ENCODE measurements at places on chromosomes 12 and 14.
A peak's percentile ranks its signal among the peaks of the same experiment; 100 is the strongest.

GRCh38 chr12:122021193-122021821 lies 377 bp upstream of the BCL7A start:
- no peak overlapping the region for H3K27ac ChIP-seq
- H3K27me3 ChIP-seq, result peaks cover 20% of the 10 kb centered on the region
- peak; percentile 25 for DNase-seq
- peak overlapping the region; percentile 82 for H3K4me3 ChIP-seq
- peaks cover 13% of the 10 kb centered on the region for H3K4me1 ChIP-seq

- H3K27me3 ChIP-seq, result no peaks in the 10 kb centered on the region
- no peak for DNase-seq
- no peaks in the 10 kb centered on the region for H3K4me1 ChIP-seq
- H3K4me3 ChIP-seq, result no peak overlapping the region
These were observed 47.8 kb downstream of the SLC41A2 start for GRCh38 chr12:104910196-104910840.

- no peak for DNase-seq
- no peak overlapping the region for H3K27ac ChIP-seq
- no peak overlapping the region for H3K4me3 ChIP-seq
- H3K27me3 ChIP-seq, result no peaks in the 10 kb centered on the region
- H3K4me1 ChIP-seq, result no peaks in the 10 kb centered on the region
These were observed 206.8 kb downstream of the NUAK1 start for GRCh38 chr12:105931762-105932570.

- H3K27ac ChIP-seq, result no peak overlapping the region
- DNase-seq, result no peak
- H3K4me1 ChIP-seq, result peaks cover 25% of the 10 kb centered on the region
- H3K4me3 ChIP-seq, result no peak overlapping the region
- no peaks in the 10 kb centered on the region for H3K27me3 ChIP-seq
These were observed 206.0 kb upstream of the PLEKHG7 start for GRCh38 chr12:92496790-92497189.

DNA sequence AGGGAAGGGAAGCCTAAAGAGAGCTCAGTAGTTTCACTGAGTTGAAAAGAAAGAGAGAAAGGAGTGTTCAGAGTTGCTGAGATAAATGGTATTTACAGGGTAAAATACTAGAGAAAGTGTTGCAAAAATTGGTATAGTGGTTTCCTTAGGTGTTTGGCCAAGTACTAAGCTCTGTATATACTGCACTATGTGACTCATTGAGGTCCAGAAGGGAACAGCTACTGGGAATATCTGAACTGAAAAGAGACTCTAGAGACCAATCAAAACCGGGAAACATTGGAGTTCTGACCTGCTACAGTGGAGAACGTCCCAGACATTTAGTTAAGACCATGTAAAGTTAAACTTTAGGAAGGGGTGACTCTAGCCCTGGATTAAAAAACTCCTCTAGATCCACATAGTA lies 42.7 kb upstream of the ALX1 start:
- H3K27ac ChIP-seq, result no peak overlapping the region
- no peaks in the 10 kb centered on the region for H3K4me1 ChIP-seq
- no peak overlapping the region for H3K4me3 ChIP-seq
- DNase-seq, result no peak

GRCh38 chr14:99078426-99078825 lies 193.6 kb downstream of the BCL11B start:
- no peaks in the 10 kb centered on the region for H3K27me3 ChIP-seq
- no peak overlapping the region for H3K27ac ChIP-seq

- H3K4me1 ChIP-seq, result no peaks in the 10 kb centered on the region
- no peak overlapping the region for H3K4me3 ChIP-seq
- no peak for DNase-seq
- no peaks in the 10 kb centered on the region for H3K27me3 ChIP-seq
These were observed 780.2 kb upstream of the TBX3 start for GRCh38 chr12:115464111-115464581.

GRCh38 chr14:102479777-102480176 lies 29.8 kb downstream of the ANKRD9 start:
- DNase-seq, result no peak
- no peaks in the 10 kb centered on the region for H3K27me3 ChIP-seq
- H3K4me1 ChIP-seq, result no peaks in the 10 kb centered on the region
- no peak overlapping the region for H3K27ac ChIP-seq
- H3K36me3 ChIP-seq, result peaks cover 4% of the 10 kb centered on the region

DNA sequence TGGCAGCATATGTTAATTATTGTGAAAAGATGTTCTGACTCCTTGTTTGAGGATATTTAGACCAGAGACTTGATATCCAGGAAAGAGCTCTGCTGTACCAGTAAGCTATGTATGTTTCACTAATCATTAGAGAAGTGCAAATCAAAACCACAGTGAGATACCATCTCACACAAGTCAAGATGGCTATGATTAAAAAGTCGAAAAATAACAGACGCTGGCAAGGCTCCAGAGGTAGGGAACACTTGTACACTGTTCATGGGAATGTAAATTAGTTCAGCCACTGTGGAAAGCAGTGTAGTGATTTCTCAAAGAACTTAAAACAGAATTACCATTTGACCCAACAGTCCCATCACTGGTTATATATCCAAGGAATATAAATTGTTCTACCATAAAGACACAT lies 171.6 kb downstream of the DPY19L2 start:
- no peak overlapping the region for H3K27ac ChIP-seq
- H3K27me3 ChIP-seq, result no peaks in the 10 kb centered on the region
- H3K36me3 ChIP-seq, result no peaks in the 10 kb centered on the region
- no peaks in the 10 kb centered on the region for H3K4me1 ChIP-seq
- no peak for DNase-seq

DNA sequence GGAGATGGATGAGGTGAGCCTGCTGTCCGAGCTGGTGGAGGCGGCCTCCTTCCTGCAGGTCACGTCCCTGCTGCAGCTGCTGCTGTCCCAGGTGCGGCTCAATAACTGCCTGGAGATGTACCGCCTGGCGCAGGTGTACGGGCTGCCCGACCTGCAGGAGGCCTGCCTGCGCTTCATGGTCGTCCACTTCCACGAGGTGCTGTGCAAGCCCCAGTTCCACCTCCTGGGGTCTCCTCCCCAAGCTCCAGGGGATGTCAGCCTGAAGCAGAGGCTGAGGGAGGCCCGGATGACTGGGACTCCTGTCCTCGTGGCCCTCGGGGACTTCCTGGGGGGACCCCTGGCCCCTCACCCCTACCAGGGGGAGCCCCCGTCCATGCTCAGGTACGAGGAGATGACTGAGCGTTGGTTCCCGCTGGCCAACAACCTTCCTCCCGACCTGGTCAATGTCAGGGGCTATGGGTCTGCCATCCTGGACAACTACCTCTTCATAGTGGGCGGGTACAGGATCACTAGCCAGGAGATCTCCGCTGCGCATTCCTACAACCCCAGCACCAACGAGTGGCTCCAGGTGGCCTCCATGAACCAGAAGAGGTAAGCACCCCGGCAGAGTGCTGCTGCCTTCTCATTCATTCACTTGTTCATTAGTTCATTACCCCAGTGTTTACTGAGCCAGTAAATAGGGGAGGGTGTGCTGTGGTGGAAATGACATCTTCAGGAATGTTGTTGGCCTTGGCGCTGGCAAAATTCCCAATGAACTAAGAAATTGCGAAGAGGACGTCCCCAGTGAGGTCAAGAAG lies 774 bp upstream of the MANSC4 start:
- H3K4me3 ChIP-seq, result peak overlapping the region; percentile 82
- H3K27me3 ChIP-seq, result peaks cover 10% of the 10 kb centered on the region
- H3K27ac ChIP-seq, result no peak overlapping the region
- peak; percentile 14 for DNase-seq
- no peaks in the 10 kb centered on the region for H3K36me3 ChIP-seq

DNA sequence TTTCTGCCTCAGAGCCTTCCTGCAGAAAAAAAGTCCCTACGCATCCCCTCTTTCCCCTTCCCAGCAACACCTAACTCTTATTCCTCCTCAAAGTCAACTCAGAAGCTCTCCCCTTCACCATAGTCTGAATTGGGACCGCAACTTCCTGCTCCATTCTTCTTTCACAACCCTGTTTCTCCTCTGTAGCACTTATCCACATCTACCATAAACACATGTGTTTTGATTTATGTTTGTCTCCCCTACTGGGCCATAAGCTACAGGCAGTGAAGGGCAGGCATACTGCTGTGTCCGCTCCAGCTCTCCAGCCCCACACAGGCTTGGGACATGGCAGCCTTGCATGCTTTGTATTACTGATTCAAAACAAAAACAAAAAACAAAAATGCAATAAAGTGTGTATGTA lies 5.9 kb downstream of the SDR9C7 start:
- no peaks in the 10 kb centered on the region for H3K4me1 ChIP-seq
- no peak for DNase-seq
- H3K4me3 ChIP-seq, result no peak overlapping the region
- peaks cover 6% of the 10 kb centered on the region for H3K27me3 ChIP-seq
- no peaks in the 10 kb centered on the region for H3K36me3 ChIP-seq

GRCh38 chr14:77804592-77804991 lies 4.7 kb downstream of the ADCK1 start:
- H3K27ac ChIP-seq, result no peak overlapping the region
- H3K4me1 ChIP-seq, result peaks cover 7% of the 10 kb centered on the region
- peak; percentile 56 for DNase-seq
- H3K4me3 ChIP-seq, result no peak overlapping the region

GRCh38 chr12:15404485-15404884 lies 82.2 kb downstream of the PTPRO start:
- H3K27ac ChIP-seq, result no peak overlapping the region
- peaks cover 6% of the 10 kb centered on the region for H3K27me3 ChIP-seq
- DNase-seq, result no peak
- no peaks in the 10 kb centered on the region for H3K4me1 ChIP-seq
- no peaks in the 10 kb centered on the region for H3K36me3 ChIP-seq
- H3K4me3 ChIP-seq, result no peak overlapping the region

DNA sequence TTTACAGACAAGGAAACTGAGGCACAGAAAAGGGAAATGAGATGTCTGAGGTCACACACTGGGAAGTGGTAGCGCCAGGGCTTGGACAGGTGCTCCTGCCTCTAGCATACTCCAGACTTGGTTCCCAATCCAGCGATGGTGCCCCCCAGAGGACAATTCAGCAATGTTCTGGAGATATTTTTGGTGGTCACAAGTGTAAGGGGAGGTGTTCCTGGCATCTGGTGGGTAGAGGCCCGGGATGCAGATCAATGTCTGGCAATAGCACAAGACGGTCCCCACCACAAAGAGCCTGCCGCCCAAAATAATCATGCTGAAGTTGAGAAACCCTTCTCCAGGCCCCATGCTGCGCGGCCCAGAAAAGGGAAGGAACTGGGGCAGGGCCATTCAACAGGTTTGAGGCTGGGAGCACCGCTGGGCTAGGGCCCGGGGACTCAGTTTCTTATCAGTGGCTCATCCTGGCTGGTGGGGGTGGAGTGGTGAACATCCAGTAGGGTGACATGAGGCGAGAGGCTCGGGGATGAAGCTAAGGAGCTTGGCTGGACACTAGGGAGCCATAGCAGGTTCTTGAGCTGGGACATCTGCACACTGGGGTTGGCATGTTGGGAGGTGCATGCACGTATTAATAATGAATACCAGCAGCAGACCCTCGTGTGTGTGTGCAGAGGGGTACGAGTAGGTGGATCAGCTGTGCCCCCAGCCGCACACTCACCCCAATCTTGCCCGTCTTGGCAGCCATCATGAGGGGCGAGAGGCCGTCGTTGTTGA lies 35.1 kb downstream of the TRPV4 start:
- peaks cover 7% of the 10 kb centered on the region for H3K27me3 ChIP-seq
- no peaks in the 10 kb centered on the region for H3K36me3 ChIP-seq
- no peaks in the 10 kb centered on the region for H3K4me1 ChIP-seq
- no peak overlapping the region for H3K4me3 ChIP-seq
- no peak overlapping the region for H3K27ac ChIP-seq

DNA sequence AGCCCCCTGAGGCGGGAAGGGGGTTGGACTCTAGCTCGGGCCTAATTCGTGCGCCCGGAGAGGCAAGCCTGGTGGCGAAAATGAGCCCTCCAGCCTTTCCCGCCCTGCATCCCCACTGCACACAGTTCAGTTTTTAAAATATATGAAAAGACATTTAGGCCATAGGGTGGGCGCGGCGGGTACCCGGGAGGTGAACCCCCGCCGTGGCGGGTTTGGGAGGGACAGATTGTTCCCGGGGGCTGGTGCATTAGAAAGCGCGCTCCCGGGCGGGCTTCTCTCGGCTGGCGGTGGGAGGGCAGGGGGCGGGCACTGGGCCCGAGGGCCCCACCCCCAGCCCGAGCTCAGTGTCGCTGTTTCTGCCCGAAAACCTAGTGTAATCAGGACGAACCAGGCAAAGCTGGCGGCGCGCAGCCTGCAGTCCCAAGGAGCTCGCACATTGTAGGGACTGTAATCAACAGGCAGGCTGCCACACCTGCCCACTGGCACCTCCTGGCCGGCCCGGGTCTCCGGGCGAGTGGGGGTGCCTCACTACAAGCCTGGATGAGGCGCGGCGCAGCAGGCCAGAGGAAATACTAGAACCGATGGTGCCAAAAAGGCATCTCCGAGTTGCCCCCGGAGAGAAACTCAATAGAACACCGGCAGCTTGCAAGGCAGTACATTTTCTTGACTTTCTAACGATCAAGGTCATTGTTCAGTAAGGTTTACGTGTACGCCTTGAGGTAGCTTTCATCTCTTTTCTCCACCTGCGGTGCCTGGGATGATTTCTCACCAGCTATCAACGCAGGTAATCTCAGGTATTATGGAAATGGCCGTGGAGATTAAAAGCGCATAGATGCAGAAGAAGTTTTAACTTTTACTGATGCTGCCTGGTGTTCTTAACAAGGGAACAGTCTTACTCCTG lies 764 bp upstream of the SPTB start:
- no peaks in the 10 kb centered on the region for H3K36me3 ChIP-seq
- peak overlapping the region; percentile 91 for H3K4me3 ChIP-seq
- peaks cover 14% of the 10 kb centered on the region for H3K4me1 ChIP-seq
- peak; percentile 63 for DNase-seq

DNA sequence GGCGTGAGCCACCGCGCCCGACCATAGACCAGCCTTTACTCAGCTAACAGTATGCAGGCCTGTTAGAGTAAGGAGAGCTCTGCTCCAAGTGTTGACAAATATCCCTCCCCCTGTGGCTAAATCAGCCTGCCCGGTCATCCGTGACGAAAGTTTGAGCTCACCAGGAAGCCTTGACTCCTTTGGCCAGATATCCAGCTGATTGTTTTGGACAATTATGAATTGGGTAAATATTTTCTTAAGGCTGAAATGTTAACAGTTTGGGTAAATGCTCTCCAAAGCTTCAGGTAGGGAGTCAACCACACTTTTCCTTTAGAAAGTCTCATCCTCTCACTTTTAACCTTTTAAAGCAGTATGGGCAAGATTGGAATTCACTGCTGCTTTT lies 157.9 kb downstream of the PAWR start:
- H3K36me3 ChIP-seq, result no peaks in the 10 kb centered on the region
- no peaks in the 10 kb centered on the region for H3K27me3 ChIP-seq
- no peak overlapping the region for H3K27ac ChIP-seq
- no peaks in the 10 kb centered on the region for H3K4me1 ChIP-seq
- no peak for DNase-seq
